ENCODE measurements at places on chromosomes 11 and 22.
A peak's percentile ranks its signal among the peaks of the same experiment; 100 is the strongest.

GRCh38 chr11:63243533-63243932 lies at the start of gene SLC22A25:
Gene SLC22A25, minus strand, starts transcription at chr11:63243599. Its CDS starts 13,947 bp downstream, at chr11:63229652.
- DNase-seq = no peak

GRCh38 chr11:94183886-94184264 lies 55.2 kb downstream of the PANX1 start:
- peak; percentile 55 for DNase-seq

DNA sequence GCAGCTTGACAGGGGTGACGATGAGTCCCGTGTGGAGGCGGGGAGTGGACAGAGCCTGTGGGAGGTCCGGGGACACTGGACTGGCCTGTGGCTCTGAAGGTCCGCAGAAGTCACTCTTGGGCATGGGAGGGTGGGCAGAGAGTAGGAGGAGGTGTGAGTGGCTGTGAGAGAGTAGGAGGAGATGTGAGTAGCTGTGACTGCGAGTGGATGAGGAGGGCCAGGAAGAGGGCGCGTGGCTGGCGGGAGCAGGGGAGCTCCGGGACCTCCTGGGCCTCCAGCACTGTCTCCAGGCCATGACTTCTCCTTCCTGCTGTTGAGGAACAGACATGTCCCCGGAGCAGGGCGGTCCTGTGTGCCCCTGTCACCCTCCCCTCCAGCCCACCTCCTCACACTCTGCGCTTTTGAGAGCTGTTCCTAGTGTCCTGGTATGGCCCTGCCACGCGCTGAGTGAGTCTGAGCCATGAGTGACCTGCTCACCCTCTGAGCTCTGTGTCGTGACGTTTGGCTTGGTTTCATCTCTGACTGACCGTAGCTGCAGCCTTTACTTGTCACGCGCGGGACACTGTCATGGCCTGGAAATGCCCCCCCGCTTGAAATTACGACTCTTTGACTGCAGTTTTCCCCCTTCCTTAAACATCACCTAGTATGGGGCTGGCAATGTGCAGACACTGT lies 391.5 kb downstream of the TBC1D22A start:
- DNase-seq = no peak

GRCh38 chr22:36902143-36902926 lies 11.1 kb upstream of the CSF2RB start:
- DNase-seq = no peak

DNA sequence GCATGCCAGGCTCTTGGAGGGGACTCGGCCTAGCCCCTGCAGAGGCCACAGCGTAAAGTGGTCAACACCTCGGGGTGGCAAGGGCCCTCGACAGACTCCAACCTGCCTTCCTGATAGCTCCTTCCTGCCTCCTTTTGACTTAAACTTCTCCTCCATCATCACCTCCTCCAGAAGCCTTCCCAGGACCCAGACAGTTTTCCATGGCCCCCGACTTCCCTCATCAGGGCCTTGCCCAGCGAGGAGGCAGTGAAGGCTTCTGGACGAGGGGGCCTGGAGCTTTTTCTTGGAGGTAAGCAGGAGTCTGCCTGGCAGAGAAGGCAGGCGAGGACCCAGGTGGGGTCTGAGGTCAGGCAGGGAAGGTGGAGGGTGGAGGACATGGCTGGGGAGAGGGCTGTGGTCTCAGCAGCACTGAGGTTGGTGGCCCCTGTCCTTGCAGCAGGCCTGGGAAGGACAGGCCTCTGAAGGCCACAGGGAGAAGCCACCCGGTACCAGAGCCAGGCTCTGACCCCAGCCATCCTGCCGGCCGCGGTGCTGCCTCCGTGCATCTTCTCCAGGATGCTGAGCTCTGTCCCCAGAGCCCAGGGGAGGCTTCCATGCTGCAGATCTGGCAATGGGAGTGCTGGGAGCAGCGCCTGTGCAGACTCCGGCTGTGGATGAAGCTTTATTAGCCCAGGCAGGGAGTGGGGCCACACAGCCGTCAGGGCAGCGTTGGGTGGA lies 81.4 kb downstream of the WNT7B start:
- DNase-seq = no peak

Measured in RWPE1 (cell line).